Gastroesophageal sphincter (tissue), 4 donors: ENCODE measurements at places on chromosomes 16 and 17. TPM values are rescaled to one million over a fixed set of nuclear protein-coding genes. Genes with fewer than 3 reads are reported as not detected.

GRCh38 chr17:62591333-62591732 is 36.1 kb upstream of the MRC2 start:
- no peak for ATAC-seq
- no peak overlapping the region for H3K4me3 ChIP-seq

DNA sequence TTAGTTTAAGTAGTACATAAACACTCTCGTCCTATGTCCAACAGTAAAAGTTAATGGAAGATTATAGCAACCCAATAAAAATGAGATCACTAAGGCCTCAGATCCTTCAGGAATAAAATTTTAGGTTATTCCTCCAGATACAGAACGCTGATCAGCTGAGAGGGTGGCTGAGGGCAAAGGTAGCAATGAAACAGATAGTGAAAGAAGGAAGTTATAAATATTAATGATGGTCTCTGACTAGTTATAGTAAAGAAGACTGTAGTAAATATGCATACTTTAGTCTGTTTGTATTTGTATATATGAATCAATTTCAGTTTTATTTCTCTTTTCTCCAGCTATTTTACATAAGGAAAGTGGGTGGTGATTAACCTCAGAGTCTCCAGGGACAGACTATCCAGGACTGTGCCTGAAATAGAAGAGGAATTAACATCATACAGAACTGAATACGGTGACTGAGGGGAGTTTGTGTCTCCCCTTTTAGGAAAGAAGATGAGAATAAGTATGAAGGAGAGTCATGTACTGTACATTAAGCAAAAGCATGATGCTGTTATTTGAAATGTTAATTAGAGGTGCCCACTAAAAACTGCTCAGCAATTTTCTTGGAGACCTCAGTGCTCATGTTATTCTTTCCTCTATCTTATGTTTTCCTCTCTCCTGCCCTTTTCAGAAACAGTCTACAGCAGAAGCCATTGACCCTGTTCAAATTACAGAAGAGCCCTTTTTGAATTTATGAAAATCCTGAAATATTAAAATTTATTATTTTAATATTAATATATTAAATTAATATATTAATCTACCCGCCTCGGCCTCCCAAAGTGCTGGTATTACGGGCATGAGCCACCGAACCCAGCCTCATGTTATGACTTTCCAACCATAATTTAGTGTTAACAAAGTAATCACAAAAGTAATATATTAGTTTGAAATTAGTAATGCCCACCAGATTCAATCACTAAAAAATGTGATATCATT is 36.5 kb upstream of the DHRS7B start:
- no peak overlapping the region for H3K27ac ChIP-seq
- no peak for ATAC-seq
- no peaks in the 10 kb centered on the region for H3K4me1 ChIP-seq
- no peak overlapping the region for H3K4me3 ChIP-seq
- no peaks in the 10 kb centered on the region for H3K27me3 ChIP-seq

Gene KRT28
- not detected for total RNA-seq

Gene C1QTNF8
- not detected for total RNA-seq

GRCh38 chr16:19223235-19224170 is 55.5 kb downstream of the SYT17 start:
- H3K36me3 ChIP-seq: no peaks in the 10 kb centered on the region
- H3K27me3 ChIP-seq: no peaks in the 10 kb centered on the region
- H3K4me3 ChIP-seq: no peak overlapping the region
- H3K4me1 ChIP-seq: no peaks in the 10 kb centered on the region

Gene SLC47A1
- total RNA-seq: 0.72 TPM

Gene NPIPA8
- total RNA-seq: not detected

GRCh38 chr17:62094175-62094574 is 29.1 kb upstream of the MED13 start:
- no peaks in the 10 kb centered on the region for H3K27me3 ChIP-seq
- ATAC-seq: no peak
- H3K36me3 ChIP-seq: no peaks in the 10 kb centered on the region
- H3K4me3 ChIP-seq: no peak overlapping the region
- H3K27ac ChIP-seq: no peak overlapping the region
- H3K4me1 ChIP-seq: no peaks in the 10 kb centered on the region

Gene GFAP
- total RNA-seq: not detected

Gene FA2H
- not detected for total RNA-seq

- H3K4me1 ChIP-seq: peaks cover 18% of the 10 kb centered on the region
- peak; percentile 37 for ATAC-seq
- H3K27ac ChIP-seq: peak overlapping the region; percentile 55
- no peaks in the 10 kb centered on the region for H3K36me3 ChIP-seq
- no peak overlapping the region for H3K4me3 ChIP-seq
- no peaks in the 10 kb centered on the region for H3K27me3 ChIP-seq
Observed at GRCh38 chr17:31738996-31739699, 119.9 kb downstream of the COPRS start.

DNA sequence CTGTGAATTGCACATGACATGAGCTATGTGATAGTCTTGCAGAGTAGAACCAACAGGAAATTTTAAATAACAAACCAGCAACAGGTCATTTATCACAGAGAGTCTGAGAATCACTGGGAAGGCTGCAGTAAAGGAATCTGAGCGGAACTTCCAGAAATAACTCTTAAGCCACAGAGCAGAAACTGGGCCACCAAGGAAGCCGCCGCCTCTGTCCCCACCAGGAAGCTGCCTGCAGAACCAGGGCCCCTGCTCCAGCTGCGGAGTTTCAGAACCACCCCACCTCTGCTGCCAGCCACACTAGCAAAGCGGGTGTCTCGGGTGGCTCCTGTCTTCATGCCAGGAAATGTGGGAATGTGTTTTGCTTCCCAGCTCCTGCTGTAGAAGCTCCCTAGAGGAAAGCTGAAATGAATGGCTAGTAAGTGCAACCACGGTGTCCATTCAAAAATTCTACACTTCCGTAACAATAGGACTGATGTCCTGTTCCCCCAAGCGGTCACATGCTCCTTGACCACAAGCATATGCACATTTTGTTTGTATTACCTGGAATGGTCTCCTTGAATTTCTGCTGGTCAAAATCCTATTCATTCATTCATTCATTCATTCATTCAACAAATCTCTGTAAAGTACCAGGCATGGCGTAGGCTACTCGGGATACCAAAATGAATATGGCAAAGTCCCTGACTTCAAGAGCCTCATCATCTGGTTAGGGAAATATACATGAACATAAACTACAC is 7.7 kb upstream of the ITPRIPL2 start:
- ATAC-seq: no peak
- H3K4me3 ChIP-seq: no peak overlapping the region
- H3K4me1 ChIP-seq: no peaks in the 10 kb centered on the region
- H3K36me3 ChIP-seq: no peaks in the 10 kb centered on the region
- no peaks in the 10 kb centered on the region for H3K27me3 ChIP-seq

Gene ITGA2B
- 0.45 TPM for total RNA-seq

Gene LRRC36
- total RNA-seq: not detected

- H3K4me3 ChIP-seq: peak overlapping the region; percentile 100
- H3K4me1 ChIP-seq: no peaks in the 10 kb centered on the region
- peak overlapping the region; percentile 9 for H3K27ac ChIP-seq
- no peaks in the 10 kb centered on the region for H3K27me3 ChIP-seq
Observed at GRCh38 chr17:43020030-43020621, 2.1 kb downstream of the VAT1 start.

DNA sequence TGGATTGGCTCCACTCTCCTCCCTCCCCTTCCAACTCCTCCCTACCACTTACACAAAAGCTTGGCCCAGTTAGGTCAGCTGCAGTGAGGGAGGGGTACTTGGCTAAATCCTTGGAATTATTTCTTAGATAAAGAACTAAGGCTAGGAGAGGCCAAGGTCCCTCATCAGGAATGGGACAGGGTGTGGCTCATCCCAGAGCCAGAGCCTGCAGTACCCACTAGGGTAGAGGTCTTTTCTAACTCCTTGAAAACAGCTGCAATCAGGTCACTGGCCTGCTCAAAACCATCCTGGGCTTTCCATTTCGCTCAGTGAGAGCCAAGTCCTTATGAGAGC is 1.9 kb upstream of the SLC46A1 start:
- H3K4me3 ChIP-seq: no peak overlapping the region
- peaks cover 6% of the 10 kb centered on the region for H3K36me3 ChIP-seq
- peaks cover 24% of the 10 kb centered on the region for H3K4me1 ChIP-seq
- peaks cover 8% of the 10 kb centered on the region for H3K27me3 ChIP-seq
- H3K27ac ChIP-seq: no peak overlapping the region

DNA sequence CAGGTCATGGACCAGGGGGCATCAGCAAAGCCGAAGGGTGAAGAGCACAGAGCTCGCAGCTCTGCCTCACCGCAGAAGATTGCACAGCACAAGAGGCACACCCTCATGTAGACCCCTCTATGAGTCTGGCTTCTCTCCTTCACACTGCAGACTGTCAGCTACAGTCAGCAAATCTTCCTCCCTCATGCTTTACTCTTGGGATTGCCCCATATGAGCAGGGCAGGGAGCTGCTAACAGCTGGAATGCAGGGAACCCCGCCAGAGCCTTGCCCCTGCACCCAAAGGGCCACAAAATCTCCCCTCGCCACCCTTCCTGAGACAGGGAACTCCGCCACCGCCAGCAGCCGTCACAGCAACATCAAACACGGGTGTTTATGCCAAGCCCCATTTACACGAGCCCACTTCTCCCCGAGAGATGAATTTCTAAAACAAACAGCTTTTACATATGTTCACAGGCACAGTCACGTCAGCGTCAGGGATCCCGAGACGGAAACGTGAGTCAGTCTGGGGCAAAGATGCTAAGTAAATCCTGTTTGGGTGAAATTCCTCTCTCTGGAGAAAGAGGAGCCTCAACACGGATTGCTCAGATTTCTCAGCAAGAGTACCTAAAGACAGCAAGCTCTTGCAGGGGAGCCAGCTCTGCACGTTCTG is 121.9 kb downstream of the CDYL2 start:
- H3K27me3 ChIP-seq: peaks cover 3% of the 10 kb centered on the region
- no peak for ATAC-seq

DNA sequence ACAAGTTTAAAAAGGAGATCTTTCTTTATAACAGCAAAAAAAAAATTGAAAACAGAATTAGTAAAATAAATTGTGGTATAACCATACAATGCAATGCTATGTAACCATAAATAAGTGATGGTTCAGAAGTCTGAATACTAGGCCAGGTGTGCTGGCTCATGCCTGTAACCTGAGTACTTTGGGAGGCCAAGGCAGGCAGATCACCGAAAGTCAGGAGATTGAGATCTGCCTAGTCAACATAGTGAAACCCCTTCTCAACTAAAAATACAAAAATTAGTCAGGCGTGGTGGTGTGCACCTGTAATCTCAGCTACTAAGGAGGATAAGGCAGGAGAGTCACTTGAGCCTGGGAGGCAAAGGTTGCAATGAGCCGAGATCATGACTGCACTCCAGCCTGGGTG is 34.6 kb downstream of the CCT6B start:
- H3K27ac ChIP-seq: no peak overlapping the region
- peaks cover 33% of the 10 kb centered on the region for H3K36me3 ChIP-seq
- ATAC-seq: no peak
- no peaks in the 10 kb centered on the region for H3K4me1 ChIP-seq

Gene UNC13D
- total RNA-seq: 10.8 TPM

- peak overlapping the region; percentile 95 for H3K4me3 ChIP-seq
- no peaks in the 10 kb centered on the region for H3K27me3 ChIP-seq
- H3K27ac ChIP-seq: peak overlapping the region; percentile 95
Observed at GRCh38 chr16:71807905-71808592, 585 bp downstream of the AP1G1 start.

Gene HCRT
- total RNA-seq: not detected

- H3K27ac ChIP-seq: peak within 1 kb of the TSS; percentile 87
- H3K36me3 ChIP-seq: no peaks in the 10 kb centered on the region
Observed at GRCh38 chr17:74212913-74213791, at the start of gene TTYH2. TTYH2 (plus strand) TSS chr17:74213571; CDS start chr17:74213588, 17 bp downstream.

Gene PLD6
- total RNA-seq: 7.3 TPM

- H3K27me3 ChIP-seq: no peaks in the 10 kb centered on the region
- no peak overlapping the region for H3K4me3 ChIP-seq
- no peak for ATAC-seq
- H3K27ac ChIP-seq: no peak overlapping the region
Observed at GRCh38 chr16:78689028-78689427, 589.6 kb downstream of the WWOX start.

Gene PIGS
- total RNA-seq: 74.7 TPM

Gene PAQR4
- total RNA-seq: 2.8 TPM

Gene HSD17B1
- total RNA-seq: 1.4 TPM

Gene ENPP7
- total RNA-seq: 0.27 TPM

Gene NLRC3
- total RNA-seq: 5.8 TPM

GRCh38 chr16:88804552-88805339 is 1.2 kb downstream of the CDT1 start:
- no peak overlapping the region for H3K4me3 ChIP-seq
- H3K27me3 ChIP-seq: peaks cover 13% of the 10 kb centered on the region
- peaks cover 21% of the 10 kb centered on the region for H3K36me3 ChIP-seq
- H3K27ac ChIP-seq: no peak overlapping the region

Gene KRTAP4-3
- not detected for total RNA-seq

Gene SOX15
- total RNA-seq: 9.0 TPM

Gene NBR1
- total RNA-seq: 99.2 TPM

DNA sequence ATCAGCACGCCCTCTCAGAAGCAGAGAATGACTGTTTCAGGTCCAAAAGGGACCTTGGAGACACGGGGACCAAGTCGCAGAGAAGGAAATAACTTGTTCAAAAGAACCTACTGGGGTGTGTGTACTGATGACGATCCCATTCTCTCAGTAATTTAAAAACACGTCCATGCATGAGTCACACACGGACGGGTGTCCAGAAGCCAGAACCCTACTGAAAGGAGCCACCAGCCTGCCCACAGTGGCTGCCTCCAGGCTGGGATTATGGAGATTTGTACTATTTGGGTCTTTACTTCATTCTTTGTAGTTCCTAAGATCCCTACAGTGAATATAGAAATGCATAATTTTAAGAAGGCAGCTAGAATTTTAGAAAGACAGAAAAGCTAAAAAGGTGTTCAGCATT is 27.8 kb downstream of the TMEM204 start:
- no peaks in the 10 kb centered on the region for H3K27me3 ChIP-seq
- no peaks in the 10 kb centered on the region for H3K4me1 ChIP-seq
- H3K27ac ChIP-seq: no peak overlapping the region
- ATAC-seq: no peak

DNA sequence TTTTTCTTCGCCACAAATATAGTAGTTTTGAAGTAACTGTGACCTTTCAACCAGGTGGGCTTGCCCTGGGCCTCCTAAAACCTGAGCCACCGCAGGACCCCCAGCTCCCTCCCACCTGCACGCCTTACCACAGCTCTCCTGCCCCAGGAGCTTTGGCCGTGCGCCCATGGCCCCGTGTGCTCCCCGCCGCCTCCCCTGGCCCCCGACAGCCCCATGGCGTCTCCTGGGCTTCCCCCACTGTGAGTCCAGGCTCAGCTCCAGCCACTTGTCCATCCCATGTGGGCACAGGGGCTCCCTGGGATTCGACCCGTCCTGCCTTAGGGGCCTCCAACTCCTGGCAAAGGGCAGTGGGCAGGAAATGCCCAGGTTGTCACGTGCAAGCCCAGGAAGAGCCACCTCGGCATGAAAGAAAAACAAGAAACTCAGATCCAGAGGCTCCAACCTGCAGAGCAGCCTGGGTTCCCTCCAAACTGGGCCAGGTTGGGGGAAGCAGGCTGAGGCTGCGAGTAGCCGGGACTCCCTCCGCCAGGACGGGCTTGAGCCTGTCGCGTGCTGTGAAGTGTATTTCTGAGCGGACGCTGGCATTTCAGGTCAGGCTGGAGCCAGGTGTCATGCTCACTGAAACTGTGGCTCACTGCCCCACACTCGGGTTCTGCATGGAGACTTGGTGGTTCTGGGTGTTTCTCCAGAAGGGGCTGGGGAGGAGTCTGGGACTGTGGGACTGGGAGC is 5.8 kb downstream of the LGALS3BP start:
- no peaks in the 10 kb centered on the region for H3K4me1 ChIP-seq
- peak overlapping the region; percentile 79 for H3K27ac ChIP-seq
- ATAC-seq: no peak
- H3K27me3 ChIP-seq: no peaks in the 10 kb centered on the region
- no peak overlapping the region for H3K4me3 ChIP-seq

- H3K27ac ChIP-seq: peak overlapping the region; percentile 54
- peaks cover 55% of the 10 kb centered on the region for H3K27me3 ChIP-seq
- ATAC-seq: no peak
- H3K4me3 ChIP-seq: no peak overlapping the region
Observed at GRCh38 chr16:3101841-3102470, 2.9 kb upstream of the ZSCAN10 start.

Gene CHAD
- not detected for total RNA-seq
